Hematopoietic multipotent progenitor cell treated with erythropoietin and hydrocortisone succinate and interleukin-3 and kit ligand, for 8 days (in vitro differentiated cells): ENCODE measurements at places on chromosomes 5 and 9.

DNA sequence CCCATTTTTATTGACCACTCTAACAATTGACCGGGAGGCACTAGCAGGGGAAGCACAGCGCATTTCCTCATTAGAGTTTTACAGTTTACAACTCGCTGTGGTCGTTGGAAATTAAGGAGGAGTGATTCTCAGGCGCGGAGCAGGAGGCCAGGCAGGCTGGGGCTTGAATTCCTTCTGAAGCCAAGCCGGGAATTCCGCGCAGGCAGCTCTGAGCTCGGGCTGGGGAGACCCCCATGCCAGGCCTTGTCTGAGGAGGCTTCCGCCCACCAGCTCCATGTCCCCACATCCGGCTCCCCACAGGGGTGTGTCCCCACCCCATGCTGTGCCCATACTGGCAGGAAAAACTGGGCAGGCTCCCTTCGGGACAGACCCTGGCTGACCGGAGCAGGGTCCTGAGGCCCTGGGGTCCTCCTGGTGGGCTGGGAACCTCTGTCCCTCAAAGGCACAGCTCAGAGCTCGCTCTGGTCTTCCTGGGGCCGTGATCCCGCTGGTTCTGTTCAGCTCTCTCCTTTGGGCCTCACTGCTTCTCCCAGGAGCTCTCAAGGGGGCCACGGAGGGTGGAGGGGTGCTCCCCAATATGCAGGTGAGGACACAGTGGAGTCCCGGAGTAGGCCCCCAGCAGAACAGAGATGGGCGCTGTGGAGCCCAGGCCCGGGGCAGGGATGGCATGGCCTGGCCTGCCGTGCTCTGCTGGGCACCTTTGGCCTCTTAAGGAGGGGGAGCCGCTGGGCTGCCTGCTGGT lies 1.3 kb upstream of the NRARP start:
- DNase-seq: no peak

- no peak for DNase-seq
These were observed 409.0 kb downstream of the PRR16 start for GRCh38 chr5:120873083-120873482.

- DNase-seq: no peak
These were observed 3.6 kb downstream of the SUSD3 start for GRCh38 chr9:93061791-93062763.

- DNase-seq: no peak
These were observed 553.0 kb downstream of the CSNK1G3 start for GRCh38 chr5:124064956-124065355.

DNA sequence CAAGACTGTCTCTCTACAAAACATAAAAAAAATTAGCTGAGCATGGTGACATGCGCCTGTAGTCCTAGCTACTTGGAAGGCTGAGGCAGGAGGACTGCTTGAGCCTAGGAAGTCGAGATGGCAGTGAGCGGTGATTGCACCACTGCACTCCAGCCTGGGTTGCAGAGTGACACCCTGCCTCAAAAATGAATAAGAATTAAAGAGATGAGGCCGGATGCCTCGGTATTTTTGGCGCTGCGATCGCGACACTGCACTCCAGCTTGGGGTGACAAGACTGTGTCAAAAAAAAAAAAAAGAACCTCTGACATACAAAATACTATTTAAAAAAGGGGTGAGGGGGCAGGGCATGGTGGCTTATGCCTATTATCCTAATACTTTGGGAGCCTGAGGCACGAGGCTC lies 7.3 kb downstream of the GPBP1 start:
- DNase-seq: no peak

DNA sequence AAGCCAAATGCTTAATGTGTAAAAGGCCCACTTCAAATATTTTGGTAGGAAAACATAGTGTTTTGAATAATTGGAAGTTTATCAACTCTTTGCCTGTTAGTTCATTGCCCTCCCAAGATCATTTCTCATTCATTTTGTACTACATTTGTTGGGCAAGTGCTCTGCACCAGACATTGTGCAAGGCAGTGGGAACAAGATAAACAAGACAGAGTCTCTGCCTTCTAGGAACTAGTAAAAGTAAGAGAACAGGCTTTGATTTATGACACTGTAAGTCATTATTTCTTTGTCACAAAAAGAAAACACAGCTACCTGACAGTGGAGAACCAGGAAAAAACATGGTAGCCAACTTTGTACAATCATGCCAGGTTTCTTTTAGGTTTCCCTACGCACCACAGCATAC lies 63.7 kb upstream of the PAM start:
- no peak for DNase-seq

DNA sequence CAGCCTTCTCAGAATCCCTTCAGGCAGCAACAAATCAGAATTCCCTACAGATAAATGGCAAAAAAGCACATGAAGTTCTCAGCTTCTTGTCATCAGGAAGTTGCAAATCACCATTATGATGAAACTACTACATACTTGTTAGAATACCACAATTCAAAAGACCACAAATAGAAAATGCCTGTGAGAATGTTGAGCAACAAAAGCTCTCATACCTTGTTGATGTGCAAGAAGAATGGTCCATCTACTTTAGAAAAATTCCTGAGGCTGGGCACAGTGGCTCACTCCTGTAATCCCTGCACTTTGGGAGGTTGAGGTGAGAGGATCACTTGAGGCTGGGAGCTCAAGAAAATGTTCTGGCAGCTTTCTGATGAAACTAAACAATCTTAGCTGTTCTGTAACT lies 278.1 kb downstream of the ICE1 start:
- no peak for DNase-seq

GRCh38 chr5:78738693-78739300 lies 90.2 kb upstream of the LHFPL2 start:
- DNase-seq: no peak

GRCh38 chr5:71922584-71923106 lies 184.6 kb upstream of the MAP1B start:
- DNase-seq: no peak
